ENCODE measurements at places on chromosomes 5 and 9.

DNA sequence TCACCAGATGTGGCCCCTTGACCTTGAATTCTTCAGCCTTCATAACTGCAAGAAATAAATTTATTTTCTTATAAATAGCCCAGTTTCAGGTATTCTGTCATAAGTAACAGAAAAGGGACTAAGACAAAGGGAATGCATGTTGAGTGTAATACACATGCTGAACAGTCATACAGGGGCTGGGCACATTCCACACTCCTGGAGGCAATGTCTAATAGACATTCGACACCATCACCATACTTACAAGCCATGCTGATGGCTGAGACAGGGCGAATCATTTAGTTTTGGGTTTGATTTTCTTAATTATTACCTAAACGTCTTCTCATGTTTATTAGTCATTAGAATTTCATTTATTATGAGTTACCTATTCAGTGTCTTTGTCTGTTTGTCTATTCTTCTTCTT is 68.5 kb downstream of the TENT4A start:
- no peak for DNase-seq

DNA sequence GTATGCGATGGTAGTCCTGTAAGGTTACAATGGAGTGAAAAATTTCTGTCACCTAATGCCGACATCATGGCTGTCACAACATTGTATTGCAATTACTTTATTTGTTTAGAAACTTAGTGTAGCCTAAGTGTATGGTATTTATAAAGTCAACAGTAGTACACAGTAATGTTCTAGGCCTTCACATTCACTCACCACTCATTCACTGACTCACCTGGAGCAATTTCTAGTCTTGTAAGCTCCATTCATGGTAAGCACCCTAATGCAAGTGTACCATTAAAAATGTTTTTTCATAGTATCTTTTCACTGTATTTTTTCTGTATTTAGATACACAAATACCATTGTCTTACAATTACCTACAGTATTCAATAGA is 58.5 kb downstream of the ATP10B start:
- no peak for DNase-seq

DNA sequence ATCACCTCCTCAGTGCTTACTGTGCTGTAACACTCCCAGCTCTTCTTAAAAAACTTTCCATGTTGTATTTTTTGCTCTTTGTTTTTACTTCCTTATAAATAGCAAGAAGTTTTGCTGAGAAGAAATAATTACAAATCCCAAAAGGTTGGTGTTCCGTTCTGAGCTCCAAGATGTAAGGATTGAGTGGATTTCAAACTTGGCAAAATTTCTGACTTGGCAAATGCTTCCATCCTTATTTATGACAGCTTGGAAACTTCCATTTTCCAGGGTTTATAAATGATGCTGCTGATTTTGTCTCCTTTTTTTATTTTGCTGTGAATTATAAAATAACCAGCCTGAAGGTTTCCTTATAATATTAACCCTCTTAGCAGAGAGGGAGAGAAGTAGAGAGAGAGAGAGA is 151.9 kb downstream of the NTRK2 start:
- DNase-seq = no peak

GRCh38 chr5:139016186-139016585 is 141.1 kb upstream of the LRRTM2 start:
- no peak for DNase-seq

DNA sequence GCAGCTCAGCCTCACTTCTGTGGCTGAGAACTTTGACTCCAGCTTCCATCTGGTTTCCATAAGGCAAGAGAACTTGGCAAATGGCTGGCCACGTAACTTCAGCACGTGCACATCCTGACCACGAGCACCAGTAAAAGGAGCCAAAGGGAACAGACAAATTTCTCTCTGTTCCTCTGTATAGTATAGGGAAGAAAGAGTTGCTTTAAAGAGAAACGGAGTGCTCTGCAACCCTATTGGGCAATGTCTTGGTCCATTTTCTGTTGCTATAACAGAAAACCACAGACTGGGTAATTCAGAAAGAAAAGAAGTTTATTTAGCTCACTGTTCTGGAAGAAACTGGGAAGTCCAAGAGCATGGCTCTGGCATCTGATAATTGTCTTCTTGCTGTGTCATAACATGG is 558.7 kb downstream of the ACTL7B start:
- no peak for DNase-seq

DNA sequence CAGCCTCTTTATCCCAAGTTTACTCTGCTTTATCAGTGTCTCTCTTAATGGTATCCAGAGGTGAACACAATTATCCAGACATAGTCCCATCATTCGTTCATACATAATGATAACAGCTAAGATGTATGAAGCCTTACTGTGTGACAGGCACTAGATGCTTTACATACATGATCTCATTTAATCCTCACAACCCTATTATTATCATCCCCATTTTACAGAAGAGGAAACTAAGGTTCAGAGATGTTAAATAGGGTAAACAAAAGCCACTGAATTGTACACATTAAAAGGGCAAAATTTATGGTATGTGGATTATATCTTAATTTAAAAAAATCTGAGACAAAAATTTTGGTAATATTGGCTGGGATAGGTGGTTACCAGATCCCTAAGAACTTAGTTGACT is 124.1 kb upstream of the TBC1D2 start:
- no peak for DNase-seq

DNA sequence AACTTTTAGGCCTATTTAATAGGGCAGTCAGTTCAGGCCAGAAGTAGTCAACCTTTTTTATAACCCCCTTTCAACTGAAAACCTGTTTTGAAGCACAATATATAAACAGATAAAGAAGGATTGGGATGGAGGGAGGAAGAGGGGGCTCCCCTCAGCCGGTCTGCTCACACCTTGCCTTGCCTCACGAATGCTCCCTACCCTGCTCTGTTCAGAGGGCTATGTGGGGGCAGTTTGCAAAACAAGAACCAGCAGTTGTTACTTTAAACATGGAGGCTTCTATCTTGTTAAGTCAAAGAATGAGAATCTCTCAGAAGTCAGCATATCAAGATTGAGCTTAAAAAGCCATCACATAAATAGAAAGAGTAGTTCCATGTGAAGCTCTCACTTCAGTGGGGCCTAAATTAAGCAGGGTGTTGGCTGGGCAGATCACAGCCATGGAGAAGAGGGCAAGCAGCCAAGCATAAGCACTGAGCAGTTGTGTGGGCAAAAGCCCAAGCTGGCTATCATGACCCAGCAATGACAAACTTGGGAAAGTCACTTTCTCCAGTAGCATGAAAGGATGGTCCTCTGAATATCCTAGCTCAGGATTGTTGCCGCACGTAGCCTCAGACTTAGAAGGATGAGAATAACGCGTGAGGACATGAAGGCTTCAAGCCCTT is 70.6 kb downstream of the ALDH1A1 start:
- DNase-seq = no peak
